Activated T-cell treated with anti-CD3 and anti-CD28 coated beads, Interleukin-2, amount 50 U/mL, for 4 hours (primary cell): ENCODE measurements at places on chromosomes 1 and 21.

- DNase-seq = no peak
Observed at GRCh38 chr1:42258218-42258617, 76.8 kb downstream of the FOXJ3 start.

DNA sequence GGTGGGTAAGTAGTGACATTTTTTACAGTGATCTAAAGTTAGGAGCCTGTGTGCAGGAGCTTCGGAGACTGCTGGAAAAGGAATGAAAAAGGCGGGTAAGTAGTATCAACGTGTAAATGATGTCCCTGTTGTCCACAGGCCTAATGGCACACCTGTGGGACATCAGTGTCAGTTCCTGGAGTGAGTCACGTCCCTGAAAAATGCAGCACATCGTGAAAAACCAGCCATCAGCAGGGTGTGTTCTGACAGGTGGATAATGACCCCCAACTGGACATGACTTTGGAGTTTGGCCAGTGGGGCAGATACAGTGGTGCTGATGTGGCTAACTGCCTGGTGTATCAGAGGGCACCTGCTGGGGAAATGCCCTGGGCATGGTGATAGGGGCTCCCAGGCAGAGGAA is 12.0 kb upstream of the PRDM15 start:
- DNase-seq = no peak

DNA sequence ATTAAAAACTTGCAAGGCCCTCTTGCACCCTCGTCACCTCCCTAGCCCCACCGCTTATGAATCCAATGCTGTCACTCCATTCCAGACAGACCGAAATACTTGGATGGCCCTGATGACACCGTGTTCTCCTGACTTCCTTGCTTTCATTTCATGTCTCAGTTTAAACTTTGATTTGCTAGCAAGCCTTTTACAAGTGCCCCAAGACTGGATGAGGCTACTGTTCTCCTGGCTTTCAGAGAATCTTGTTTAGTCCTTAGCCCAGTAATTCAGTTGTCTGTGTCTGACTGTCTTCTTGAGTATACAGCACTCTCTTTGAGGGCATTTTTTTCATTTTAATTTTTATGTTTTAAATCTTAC is 824 bp upstream of the IFI44L start:
- no peak for DNase-seq

DNA sequence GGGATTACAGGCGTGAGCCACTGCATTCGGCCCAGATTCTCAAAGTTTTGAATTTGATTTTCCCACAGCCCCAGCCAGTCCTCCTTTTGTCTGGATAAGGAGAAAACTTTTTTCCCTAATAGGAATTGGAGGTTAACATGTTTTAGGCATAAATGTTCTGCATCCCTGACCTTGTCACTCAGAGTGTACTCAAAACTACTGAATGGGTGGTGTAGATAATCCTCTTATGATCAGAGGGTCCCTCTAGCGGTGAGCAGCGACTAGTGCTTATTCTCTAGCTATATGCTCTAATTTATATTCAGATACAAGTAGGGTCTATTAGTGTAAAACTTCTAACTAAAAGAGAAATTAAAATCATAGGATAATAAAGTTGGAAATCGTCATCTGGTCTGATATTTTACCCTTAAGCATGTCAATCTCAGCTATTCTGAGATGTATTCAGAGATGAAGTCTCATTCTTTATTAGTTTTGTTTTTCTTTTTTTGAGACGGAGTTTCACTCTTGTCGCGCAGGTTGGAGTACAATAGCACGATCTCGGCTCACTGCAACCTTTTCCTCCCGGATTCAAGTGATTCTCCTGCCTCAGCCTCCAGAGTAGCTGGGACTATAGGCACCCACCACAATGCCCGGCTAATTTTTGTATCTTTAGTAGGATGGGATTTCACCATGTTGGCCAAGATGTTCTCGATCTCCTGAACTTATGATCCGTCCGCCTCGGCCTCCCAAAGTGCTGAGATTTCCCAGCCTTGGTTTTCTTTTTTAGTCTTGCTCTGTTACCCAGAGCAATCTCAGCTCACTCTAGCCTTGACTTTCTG is 2.7 kb upstream of the PSMD4 start:
- peak; percentile 56 for DNase-seq

DNA sequence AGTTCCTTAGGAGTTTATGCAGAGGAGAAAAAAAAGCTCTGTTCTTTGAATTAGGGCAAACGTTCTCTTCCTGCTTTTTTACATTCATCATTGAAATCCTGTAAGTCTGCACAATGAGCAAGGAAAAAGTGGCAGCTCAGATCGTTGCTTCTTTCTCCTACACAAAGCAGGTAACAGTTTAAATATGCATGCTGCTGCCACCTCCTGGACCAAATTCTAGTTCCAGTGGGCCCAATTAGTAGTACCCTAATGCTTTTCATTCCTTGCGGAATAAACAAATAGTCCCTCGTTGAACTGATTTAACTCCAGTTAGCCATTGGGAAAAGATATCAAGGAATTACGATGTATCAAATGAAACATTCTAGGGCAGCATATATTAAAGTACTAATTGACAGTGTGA is 20.1 kb downstream of the YTHDF2 start:
- DNase-seq = no peak

DNA sequence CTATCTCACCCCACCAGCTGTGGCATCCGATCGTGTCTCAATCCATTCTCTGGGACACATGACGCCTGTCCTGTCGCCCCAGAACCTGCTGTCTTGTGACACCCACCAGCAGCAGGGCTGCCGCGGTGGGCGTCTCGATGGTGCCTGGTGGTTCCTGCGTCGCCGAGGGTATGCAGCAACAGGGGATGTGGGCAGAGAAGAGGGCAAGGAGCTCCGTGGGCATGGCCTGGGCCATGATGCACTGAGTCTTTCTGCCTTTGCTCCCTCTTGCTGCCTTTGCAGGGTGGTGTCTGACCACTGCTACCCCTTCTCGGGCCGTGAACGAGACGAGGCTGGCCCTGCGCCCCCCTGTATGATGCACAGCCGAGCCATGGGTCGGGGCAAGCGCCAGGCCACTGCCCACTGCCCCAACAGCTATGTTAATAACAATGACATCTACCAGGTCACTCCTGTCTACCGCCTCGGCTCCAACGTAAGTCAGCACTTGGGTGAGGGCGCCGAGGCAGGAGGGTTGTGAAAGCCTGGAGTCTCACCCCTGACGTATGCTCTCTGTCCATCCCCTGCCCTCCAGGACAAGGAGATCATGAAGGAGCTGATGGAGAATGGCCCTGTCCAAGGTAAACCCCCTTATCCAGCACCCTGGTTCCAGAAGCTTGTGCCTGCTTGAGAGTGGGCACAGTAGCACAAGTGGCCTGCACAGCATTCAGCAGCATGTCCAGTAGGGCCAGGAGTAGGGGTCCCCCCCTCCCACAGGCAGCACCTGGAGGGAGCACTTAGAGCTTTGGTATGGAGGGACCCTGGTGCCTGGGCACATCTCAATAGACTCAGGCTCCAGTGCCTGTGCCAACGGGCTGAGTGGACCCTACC is 8.8 kb downstream of the TINAGL1 start:
- DNase-seq = no peak

- DNase-seq = no peak
Observed at GRCh38 chr1:31748365-31748764, 15.8 kb downstream of the ADGRB2 start.

DNA sequence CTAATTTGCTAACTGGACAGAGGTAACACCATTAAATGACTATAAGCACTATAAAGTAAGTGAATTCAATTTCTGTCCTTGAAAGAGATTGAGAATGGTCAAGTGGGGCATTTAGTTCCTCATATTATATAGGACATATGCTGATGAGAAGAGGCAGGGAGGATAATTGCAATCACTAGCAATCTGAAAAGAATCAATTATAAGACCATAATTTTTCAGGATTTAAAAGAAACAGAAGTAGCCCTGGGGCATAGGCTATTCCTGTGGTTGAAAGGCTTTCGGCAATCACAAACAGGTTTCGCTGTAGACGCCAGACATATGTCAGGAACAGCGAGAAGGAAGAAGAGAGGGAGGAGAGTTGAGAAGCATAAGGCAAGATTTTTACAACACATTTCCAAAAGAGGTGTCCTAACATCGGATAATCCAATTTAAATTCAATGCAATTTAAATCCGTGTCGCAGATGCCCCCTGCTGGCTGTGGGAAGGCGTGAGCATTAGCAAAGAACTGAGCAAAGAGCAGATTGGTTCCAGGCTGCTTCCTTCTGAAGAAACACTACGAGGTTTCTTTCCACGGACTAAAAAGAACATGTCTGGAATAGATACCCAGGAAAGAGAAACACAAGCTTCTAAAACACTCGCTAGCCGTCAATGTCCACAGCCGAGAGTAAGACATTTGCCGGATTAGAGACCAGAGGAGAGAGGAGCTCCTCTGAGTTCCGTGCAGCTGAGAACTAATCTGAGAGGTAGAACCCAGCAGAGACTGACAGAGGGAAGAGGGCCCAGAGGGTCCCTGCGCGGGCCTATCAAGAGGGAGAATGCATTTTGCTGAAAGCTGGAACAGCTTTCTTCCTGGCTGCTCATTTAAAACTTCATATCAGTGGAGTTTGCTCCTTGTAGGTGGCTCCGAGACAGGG is 27.9 kb downstream of the RGS5 start:
- DNase-seq = peak; percentile 10

DNA sequence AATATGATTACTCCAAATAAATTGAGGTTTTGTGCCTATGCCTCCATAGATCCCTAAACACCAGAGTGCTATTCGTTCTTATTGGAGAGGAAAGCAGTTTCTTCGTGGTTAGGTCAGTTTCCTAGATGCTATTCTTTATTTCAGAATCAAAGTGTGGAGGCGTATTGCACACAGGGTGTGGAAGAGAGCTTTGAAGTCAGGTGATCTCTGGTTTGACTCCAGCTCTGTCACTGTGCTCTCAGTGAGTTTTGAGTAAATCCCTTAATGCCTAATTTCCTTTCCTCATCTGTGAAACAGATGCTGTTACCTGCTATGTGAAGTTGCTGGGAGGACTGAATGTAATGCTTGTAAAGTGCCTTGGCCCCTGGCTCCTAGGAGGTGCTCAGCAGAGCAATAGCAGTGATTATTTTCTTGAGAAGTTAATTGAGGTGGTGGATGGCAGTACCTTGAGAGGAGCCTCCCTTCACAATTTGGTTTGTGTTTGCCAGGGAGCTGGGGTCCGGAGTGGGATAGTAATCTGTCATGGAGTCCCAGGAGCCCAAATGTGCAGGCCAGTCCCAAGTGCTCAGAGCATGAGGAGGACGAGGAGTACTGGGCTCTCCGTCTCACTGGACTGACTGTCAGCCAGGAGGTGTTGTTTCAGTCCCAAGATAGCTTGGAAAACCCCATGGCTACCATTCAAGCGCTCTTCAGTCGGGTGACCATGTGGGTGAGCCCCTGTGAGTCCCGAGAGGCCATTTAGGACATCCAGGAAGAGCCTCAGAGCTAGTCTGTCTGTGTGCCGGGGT is 14.9 kb downstream of the NTPCR start:
- no peak for DNase-seq
